ENCODE measurements at places on chromosomes 2 and 18. TPM values are rescaled to one million over a fixed set of nuclear protein-coding genes. Genes with fewer than 3 reads are reported as not detected.

DNA sequence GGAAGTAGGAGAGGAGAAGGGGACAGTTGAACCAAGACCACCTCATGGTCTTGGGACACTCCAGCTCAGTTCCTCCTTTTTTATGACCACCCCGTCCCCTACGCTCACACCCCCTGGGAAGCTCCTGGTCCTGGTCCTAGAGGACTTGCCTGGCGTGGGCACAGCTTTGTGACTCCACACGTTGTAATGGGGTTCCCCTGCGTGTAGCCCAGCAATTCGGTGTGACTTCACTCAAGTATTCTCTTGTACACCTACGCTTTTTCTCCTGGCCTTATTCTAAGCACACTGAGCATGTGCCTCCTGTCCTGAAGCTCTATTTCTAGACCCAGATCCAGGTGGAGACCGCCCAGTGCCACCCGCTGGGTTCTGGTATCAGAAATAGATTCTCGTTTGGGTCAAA, 36.1 kb upstream of the B3GNT7 start:
- no peaks in the 10 kb centered on the region for H3K36me3 ChIP-seq
- H3K27me3 ChIP-seq: no peaks in the 10 kb centered on the region
- H3K4me3 ChIP-seq: no peak overlapping the region
- DNase-seq: no peak

The CAPN14 gene
- 0.27 TPM for total RNA-seq

- peaks cover 40% of the 10 kb centered on the region for H3K4me1 ChIP-seq
- H3K4me3 ChIP-seq: no peak overlapping the region
- H3K36me3 ChIP-seq: no peaks in the 10 kb centered on the region
- no peak for DNase-seq
- no peaks in the 10 kb centered on the region for H3K27me3 ChIP-seq
- H3K27ac ChIP-seq: peak overlapping the region; percentile 49
Measured at GRCh38 chr2:160911258-160911657, 249.0 kb upstream of the TANK start.

GRCh38 chr18:57544936-57545660, 41.4 kb downstream of the FECH start:
- H3K27ac ChIP-seq: no peak overlapping the region
- H3K4me1 ChIP-seq: no peaks in the 10 kb centered on the region
- H3K36me3 ChIP-seq: peaks cover 7% of the 10 kb centered on the region
- no peaks in the 10 kb centered on the region for H3K27me3 ChIP-seq
- no peak overlapping the region for H3K4me3 ChIP-seq

GRCh38 chr2:171706152-171706803, 19.0 kb downstream of the DYNC1I2 start:
- peaks cover 54% of the 10 kb centered on the region for H3K4me1 ChIP-seq
- DNase-seq: no peak
- H3K27me3 ChIP-seq: no peaks in the 10 kb centered on the region
- no peak overlapping the region for H3K4me3 ChIP-seq
- peaks cover 19% of the 10 kb centered on the region for H3K36me3 ChIP-seq
- no peak overlapping the region for H3K27ac ChIP-seq

- no peak overlapping the region for H3K4me3 ChIP-seq
- no peak overlapping the region for H3K27ac ChIP-seq
- H3K27me3 ChIP-seq: no peaks in the 10 kb centered on the region
- no peaks in the 10 kb centered on the region for H3K4me1 ChIP-seq
Measured at GRCh38 chr2:180535289-180535688, 445.1 kb upstream of the UBE2E3 start.

The IL36B gene
- not detected for total RNA-seq
